ENCODE measurements at places on chromosomes 3 and 15. TPM values are rescaled to one million over a fixed set of nuclear protein-coding genes. Genes with fewer than 3 reads are reported as not detected.

DNA sequence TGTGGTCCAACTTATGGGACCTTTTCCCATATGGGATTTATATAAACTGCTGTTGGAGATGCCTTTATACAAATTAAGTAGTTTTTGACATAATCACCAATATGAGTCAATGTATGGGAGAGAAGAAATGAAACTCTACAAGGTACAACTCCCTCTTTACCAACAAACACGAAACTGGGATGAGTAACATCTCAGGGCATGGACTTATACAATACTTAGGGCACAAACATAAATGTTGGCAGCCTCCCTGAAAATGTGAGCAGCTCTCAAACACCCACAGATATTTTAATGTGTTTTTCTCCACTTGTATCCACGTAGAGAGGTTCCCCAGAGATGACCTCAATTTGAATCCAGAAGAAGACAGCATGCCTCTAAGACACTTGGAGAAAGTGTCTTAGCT is 161.6 kb downstream of the MAGI1 start:
- no peak for DNase-seq

GRCh38 chr15:50234764-50235163 is 30.8 kb downstream of the HDC start:
- DNase-seq, result no peak

- DNase-seq, result no peak
These were observed 47.5 kb upstream of the FRMD4B start for GRCh38 chr3:69433121-69433968.

DNA sequence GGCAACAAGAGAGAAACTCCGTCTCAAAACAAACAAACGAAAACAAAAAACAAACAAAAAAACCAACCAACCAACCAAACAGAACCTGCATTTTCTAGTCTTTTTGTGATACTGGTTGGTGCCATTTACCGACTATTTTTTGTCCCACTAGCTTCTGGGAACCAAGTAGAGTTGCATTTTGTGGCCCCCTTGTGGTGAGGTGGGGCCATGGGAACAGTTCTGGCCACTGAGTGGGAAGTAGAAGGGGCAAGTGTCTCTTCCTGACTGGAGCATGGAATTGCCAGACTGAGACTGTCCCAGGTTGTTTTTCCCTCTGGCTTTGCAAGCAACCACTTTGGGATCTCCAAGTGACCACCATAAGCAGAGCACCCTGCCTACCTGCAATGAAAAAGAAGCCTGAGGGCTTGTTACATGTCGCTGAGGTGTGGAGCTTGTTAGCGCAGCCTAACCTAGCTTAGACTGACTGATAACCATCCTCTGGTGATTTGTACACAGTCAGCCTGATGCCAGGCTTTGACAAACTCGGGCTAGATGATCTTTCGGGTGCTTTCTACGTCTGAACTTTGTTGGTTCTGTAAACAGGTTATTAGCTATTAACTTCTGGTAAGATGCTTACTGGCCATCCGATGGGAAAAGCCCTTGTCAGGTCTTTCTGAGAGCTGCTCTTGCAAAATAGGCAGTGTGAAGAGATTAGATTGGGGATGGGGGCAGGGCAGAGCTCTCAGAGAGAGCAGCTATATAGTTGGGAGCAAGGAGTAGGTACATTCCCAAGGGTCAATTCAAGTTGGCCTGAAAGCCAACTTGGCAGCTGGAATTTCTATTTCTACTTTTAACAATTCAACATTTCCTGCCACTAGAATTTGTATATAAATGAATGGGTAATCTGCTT is 172.2 kb downstream of the SSR3 start:
- no peak for DNase-seq

The SOX2 gene
- 0.29 TPM for total RNA-seq

DNA sequence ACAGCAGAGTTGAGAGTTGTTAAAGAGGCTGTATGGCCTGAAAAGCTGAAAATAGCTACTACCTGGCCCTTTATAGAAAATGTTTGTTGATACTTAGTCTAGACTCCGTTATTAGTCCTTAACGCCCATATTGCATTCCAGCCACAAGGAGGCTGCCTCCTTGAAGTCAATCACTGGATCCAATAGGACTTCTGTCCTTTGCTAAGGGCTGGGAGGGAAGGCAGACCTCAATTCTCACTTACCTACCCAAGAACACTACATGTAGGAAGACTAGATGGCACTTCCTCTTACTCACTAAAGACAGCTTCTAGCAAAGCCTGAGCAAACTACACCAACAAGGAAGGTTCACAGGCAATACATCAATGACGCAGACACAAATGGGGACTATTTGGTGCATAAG is 139.5 kb upstream of the HACD2 start:
- DNase-seq, result no peak

The XIRP1 gene
- total RNA-seq, result 0.19 TPM
